ENCODE measurements at places on chromosomes 12 and 14.

DNA sequence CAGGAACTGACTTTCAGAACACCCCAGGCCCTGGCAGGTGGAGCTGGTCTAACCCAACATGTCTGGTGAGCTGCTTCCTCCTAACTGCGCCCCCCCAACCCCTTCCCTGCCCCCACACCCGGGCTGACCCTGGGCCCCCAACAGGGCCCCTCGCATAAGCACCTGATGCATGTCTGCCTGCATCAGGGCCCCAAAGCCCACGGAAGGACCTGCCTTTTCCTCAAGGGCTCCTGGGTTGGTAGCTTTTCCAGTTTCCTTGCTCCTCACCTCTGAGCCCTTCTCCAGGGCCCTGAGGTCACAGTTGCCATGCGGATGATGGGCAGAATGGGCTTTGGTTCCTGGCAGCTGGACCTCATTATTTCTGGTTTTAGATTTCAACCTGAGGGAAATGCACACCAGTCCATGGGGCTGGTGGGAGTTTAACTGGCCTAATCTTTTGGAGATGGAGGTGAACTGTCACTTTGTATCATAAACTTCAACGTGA, 18.5 kb downstream of the TESC start:
- no peak for DNase-seq

DNA sequence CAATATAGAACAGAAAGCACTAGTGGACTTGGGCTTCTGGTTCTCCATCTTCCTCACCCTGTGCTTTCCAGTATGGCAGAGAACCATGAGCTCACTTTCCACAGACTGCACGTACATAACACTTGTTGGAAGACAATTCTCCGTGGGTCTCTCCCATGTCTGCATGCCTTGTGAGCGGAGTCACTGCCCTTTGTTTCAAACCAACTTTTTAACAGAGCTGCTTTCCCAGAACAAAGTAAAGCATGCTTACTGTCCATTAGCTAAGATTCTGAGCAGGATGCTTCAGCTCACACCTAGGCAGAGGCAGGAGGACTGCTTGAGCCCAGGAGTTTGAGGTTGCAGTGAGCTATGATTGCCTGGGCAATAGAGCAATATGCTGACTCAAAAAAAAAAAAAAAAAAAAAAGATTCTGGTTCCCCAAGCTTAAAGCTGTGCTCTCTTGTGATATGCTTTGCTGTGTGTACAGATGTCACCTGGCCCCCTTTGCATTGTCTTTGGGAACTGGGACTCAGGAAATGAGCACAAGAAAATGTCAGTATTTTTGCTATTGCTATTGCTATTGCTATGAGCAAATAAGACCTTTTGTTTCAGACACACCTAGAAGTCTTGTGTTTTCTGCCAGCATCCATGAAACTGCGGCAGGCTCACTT, 54.6 kb upstream of the PTGR2 start:
- no peak for DNase-seq

DNA sequence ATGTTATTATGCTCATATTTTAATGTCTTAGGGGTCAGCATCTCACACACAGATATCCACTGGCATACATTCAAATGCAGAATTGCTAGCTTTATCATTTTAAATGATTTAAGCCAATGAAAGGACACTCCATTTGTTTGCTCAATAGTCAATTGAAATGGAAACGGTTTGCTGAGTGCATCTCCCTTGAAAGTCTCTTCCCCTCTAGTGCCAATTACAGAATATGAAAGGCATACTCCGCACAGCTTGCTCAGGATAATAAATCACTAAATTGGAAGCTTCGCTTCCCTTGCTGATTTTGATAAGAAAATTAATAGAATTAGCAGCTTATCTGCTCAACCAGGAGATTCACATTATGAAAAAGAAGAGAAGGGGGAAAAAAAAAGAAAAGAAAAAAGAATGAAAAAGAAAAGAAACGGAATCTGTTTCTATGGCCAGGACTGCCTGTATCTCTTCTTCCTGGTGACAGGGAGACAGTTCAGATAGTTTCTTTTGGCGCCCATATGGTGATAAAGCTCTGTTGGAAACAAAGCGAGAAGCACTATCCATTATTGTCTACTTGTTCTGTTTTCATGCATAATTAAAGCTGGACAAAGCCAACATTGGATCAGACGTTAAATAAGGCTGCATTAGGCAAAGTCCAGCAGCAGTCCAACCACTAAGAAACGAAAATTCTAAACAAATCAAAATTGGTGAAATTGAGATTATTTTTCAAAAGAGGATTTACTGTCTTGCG, 225.0 kb downstream of the GXYLT1 start:
- DNase-seq, result no peak

- DNase-seq, result no peak
These were observed 54.7 kb downstream of the SUSD6 start for GRCh38 chr14:69666112-69666511.

DNA sequence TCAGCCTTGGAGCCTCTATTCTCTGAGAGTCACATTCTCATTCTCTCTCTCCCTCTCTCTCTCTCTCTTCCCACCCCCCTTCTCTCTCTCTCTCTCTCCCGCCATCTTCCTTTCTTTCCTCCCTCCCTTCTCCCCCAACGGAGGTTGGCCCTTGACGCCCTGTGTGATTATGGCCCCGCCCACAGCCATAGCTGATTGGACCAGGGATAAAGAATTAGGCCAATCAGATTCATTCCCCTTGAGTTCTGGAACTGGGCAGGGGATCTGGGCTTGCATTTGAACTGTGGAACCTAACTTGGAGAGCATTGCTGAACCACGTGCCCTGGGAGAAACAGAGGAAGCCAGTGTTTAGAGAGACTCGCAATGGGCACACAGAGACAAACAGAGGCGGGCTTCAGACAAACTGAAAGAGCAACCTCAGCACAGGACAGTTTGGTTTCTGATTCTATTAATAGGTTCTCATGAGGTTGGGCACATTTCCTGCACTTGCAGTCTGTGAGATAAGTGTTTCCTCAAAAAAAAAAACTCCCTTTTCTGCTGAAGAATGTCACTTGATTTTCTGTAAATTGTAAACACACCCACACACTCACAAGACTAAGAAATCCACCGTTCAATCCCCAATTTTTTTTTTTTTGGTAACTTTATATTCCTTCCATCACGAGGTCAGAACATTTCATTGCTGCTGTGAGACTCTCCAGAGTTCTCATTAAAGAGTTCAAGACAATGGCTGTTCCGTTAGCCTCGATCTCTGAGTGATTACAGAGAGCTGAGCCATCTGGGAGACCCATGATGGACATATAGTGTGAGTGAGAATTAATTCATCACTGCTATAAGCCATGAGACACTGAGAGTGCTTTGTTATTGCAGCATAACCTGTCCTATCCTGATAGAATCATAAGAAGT, 3.5 kb upstream of the P2RX7 start:
- peak; percentile 93 for DNase-seq

DNA sequence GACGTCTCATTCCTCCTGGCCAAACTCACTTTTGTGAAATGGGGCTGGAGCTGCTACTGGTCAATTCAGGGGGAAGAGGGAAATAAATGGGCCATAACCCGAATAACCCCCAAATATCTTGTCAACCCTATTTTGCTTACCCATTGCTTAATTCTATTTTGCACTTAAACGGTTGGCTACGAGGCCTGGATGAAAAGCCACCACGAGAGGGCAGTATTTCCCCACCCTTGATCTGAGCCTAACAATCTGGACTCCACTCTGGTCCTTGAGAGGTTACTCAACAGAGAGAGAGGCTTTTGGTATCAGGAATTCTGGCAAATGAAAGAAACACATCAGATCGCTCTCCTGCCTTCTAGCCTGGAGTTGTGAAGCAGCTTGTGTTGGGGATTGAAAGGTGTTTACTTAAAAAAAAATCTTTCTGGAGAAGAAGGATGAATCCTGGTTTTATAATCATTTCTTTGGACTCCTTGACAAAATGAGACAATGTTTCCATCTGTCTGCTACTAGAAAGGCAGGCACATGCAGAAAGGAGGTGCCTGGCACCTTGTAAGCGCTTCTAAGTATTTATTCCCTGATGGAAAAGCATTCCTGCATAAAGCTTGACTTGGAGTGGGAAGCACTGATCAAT, 22.4 kb upstream of the FBXO21 start:
- no peak for DNase-seq
